ENCODE measurements at places on chromosomes 3 and 15.

- no peak for DNase-seq
Observed at GRCh38 chr3:149736175-149736952, 15.9 kb downstream of the COMMD2 start.

DNA sequence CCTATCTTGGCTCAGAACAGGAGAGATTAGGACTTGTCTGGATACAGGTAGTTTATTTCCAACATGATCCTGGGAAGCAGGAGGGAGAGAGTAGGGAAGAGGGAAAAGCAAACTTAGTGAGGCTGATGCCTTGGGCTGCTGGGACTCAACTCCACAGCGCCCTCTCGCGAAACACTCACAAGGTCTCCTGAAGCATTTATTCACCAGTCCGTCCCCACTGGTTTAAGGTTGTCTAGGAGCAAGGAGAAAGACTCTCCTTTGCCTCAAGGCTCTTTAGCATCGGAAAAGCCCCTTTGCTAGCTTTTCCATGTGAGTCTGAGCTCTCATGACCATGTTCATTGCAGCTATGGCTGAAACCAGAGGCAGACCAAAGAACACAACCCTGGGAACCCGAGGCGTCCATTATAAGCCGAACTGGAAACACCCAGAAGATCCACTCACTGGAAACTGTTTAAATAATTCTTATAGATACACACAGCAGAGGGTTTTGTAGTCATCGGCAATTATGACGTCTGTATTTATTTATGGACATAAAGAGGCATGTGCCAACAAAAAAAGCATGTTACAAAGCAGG lies 244.5 kb downstream of the CD47 start:
- peak; percentile 43 for DNase-seq

- DNase-seq, result no peak
Observed at GRCh38 chr15:86691091-86691663, 611.5 kb downstream of the AGBL1 start.

- peak; percentile 29 for DNase-seq
Observed at GRCh38 chr15:60800299-60801072, 321.5 kb upstream of the ICE2 start.

DNA sequence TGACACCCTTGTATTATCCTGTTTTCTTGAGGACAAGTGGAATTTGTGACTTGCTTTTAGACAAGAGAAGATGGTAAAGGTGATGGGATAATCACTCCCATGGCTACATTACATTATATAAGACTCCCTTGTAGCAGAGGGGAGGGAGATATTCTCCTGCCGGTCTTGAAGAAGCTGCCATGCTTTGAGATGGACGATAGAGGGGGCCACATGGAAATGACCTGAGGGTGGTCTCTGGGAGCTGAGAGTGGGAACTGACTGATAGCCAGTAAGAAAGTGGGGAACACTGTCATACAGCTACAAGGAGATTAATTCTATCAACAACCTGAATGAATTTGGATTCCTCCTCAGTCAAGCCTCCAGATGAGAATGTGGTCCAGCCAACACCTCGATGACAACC lies 540.1 kb downstream of the NTRK3 start:
- no peak for DNase-seq

DNA sequence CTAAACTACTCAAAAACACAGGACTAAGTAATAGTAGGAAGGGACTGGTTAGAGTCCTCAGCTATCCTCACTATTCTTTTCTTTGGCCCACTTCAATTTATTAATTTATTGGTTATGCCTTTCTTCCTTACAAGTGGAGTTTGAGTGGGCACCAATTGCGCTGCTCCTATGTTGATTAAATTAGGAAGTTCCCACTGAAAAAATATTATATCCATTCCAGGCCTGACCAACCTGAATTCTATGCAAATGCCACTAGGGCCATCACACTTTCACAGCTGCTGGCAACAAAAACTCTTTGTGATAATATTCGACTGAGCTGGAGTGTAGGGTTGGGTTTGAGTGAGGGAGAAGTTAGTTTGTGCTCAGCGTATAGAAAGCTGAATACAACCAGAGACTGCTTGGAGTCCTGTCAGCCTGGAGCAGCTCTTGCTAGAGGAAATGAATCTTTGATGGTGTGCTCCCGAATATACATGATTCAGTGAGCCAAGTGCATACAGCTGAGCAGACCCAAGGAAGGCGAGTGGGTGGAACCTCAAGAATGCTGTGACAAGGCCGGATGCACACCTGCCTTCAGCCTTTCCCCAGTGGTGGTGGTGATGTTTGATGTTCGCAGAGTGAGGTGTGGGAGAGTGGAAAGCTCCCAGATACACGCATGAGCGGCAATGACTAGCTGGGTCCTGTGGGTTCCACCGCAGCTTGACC lies 1.5 kb downstream of the ARHGEF3 start:
- DNase-seq, result peak; percentile 84

DNA sequence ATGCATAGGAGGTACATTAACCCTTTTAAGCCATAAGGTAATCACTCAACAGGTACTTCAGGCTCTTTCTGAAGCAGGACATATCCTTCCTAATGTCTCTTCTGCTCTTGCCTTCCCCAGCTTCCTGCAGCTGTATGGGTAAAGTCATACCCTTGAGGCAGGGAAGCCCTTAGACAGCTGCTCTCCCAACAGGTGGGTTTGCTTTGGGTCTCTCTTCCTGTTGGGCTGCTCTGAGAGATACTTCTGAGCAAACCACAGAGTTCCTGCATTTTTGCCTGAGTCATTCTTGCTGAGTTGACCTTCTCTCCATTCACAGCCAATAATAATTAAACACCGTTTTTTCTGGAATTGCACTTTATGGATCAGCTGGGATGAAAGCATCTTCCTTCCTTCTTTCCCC lies 2.0 kb upstream of the TRAT1 start:
- DNase-seq, result no peak

DNA sequence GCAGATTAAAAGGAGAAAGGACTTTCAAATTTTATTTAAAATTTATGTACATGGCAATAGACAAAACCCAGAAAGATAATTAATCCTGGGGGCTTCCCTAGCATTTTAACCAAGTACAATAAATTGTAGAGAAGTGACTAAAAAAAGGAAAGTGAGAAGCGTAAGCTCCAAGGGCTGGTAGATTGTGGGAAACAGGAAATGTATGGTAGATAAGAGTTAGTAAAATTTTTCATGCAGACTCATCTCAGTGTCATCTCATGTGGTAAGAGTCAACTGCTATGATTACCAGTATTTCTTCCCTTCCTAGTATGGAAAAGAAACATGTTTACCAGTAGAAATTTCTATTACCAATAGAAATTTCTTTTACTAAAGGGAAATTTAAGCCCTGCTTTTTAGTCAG lies 464.3 kb upstream of the AGTR1 start:
- DNase-seq, result no peak

DNA sequence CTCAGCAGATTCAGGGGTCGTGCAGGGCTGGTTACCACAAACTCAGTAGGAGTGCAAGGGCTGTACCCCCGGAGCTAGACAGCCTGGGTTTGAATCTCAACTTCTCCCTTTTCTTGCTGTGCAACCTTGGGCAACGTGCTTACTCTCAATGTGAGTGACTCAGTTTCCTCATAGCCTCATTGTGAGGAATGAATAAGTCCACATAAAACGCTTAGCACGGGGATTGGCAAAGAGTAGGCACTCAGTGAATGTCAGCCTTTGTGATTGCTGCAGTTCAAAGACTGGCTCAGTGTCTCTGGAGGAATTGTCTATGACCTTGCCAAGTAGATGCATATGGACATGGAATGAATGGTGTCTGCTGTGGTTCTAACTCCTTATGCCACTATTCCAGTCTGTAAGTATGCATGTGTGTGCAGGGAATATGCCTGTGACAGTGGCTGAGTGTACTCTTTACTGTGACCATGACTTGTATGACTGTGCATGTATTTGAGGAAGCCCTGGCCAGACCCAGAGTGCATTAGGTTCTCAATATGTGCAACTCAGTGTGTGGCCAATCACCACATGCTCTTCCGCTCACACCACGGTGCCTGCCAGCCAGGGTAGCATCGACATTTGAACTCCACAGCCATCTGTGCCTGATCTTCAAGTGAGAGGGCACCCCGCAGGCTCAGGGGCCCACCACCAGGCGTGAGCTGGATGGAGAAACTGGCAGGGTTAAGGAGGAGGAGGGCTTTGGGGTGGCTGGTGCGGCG lies 900 bp upstream of the HYAL3 start:
- no peak for DNase-seq

DNA sequence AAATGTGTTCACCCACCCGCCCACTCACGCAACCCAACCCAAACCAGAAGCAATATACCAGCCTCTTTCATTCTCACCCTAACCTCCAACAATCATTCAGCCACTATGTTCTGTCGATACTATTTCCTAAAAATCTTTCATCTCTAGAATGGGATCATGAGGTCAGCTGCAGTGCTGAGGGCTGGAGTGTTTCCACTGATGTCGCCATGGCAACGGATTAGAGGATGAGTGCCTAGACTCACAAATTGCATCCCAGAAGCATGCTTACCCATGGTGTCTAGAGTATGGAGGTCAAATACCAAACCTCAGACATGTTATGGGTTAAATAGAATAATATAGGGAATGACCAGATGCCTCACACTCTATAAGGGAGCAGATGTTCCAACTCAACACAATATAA lies 138.5 kb downstream of the GABRB3 start:
- DNase-seq, result no peak

DNA sequence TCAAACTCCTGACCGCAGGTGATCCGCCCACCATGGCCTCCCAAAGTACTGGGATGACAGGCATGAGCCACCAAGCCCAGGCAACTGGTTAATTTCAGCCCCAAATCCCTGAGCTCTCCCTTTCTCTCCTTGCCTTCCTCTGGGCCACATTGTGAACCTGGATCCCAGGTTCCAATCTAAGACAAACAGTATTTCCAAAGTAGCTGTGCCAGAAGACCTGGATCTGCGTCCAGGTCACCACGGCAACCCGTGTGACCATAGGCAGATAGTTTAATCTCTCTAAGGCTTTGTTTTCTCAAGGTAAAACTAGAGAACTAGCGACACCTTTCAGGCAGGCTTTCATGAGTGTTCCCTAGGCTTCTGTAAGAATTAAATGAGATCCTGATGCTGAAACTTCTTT lies 5.9 kb upstream of the RBPMS2 start:
- no peak for DNase-seq

GRCh38 chr15:39453620-39454019 lies 127.3 kb upstream of the THBS1 start:
- DNase-seq, result no peak

DNA sequence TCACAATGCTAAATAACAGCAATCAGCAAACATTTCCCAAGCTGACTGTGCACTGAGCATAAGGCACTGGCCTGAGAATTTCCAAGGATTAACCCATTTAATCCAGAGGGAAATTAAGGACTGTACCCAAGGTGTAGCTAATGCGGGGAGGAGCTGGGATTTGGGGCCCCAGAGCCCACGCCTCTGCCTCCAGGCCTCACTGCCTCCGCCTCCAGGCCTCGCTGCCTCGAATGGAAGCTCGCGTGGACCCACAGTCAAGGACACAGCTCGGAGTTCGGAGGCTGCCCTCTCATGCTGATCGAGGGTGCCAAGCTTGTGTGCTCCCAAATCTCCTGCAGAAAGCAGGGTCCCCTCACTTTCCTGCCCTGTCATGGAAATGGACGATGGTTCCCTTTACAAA lies 76.5 kb upstream of the SNRPA1 start:
- DNase-seq, result no peak

GRCh38 chr3:177795859-177796258 lies 598.6 kb upstream of the TBL1XR1 start:
- no peak for DNase-seq

Measured in activated CD8-positive, alpha-beta T cell treated with anti-CD3 and anti-CD28 coated beads, Interleukin-2, amount 10 ng/mL, durations not matched to agents 7 days and 5 days (primary cell).